ENCODE measurements at places on chromosomes 1 and 21. TPM values are rescaled to one million over a fixed set of nuclear protein-coding genes. Genes with fewer than 3 reads are reported as not detected.

DNA sequence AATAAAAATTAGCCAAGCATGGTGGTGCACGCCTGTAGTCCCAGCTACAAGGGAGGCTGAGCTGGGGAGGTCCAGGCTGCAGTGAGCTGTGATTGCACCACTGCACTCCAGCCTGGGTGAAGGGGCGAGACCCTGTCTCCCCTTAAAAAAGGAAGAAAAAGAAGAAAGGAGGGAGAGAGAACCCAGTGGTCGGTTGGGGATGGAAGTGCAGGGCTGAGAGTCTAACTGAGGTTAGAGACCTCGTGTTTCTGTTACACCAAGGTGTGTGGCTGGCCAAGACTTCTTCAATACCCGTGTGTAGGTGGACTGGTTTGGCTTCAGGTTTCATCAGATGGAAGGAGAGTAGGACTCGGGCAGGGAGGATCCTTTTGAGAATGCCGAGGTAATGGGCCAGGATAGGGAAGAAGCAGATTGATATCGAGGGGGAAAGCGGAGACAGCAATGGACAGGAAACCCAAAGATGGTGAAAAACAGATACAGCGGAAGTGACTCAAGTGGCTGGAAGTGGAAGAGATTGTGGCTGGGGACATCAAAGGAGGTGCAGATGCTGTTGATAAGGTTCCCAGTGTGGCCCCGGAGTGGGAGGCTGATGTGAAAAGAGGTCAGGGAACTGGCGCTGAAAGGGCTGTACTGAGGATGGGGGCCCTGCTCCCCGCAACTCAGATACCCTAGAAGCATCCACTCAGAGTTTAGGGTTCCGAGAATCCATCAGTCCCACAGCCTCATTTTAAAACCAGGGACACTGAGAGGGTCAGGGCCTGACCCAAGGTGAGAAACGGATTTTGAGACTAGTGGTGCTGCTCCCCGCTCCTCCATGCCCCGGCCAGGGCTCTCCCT lies 681 bp upstream of the UBXN10 start:
- DNase-seq = peak; percentile 78

GRCh38 chr1:244087611-244088010 lies 36.5 kb downstream of the ZBTB18 start:
- DNase-seq = no peak

DNA sequence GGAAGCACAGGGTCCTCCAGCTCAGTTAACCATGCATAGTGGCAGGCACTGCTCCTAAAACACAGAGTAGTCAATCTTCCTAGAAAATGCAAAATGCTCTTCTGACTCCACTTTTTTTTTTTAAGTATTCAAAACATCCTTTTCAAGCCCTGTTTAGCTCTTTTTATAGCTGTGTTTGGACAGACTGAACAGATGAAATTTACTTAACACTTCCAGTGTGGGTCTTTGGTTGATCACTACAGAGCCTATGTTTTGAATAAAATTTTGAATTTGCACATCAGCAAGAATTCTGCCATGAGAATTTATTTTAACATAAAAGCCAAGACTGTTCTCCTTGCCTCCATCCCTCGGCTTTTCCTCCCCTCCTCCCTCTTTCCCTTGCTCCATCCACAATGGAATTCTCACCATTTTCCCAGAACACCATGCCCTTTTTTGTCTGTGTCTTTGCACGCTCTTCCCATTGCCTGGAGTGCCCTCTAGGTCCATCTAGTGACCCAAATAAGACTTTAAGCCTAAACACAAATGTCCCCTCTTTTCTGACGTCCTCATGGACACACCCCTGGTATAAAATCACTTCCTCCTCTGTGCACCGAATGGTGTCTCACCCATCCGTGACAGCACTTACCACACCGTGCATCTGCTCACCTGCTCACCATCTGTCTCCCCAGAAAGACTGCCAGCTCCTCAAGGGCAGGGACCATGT lies 24.0 kb upstream of the CPT2 start:
- no peak for DNase-seq

DNA sequence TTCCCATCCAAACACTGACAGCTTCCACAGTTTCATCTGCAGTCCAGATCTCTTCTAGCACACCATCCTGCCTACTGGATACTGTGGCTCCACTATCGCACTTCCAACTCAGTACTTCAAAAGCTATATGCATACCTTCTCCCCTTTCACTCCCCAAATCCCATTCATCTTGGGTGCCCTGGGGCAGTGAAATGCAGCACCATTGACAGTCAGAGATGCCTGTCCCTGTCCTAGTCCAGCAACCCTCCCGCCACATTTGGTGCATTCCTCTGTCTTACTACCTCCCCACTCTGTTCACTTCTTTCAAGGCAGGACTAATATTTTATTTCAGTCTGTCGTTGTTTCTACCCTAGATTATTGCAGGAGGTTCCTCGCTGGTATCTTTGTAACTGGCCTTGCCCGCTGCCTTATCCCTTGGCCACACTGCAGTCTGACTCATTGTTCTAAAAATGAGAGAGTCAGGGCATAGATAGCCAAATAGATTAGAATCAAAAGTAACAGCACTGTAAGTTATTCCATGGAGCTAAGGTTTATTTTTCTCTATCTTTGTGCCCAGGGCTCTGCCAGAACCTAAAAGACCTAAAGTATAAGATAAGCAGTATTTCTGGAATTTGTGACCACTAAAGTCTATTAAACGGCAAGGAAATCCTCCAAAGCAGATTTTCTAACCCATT lies 96.7 kb downstream of the ESRRG start:
- DNase-seq = no peak

The ZMYND12 gene
- total RNA-seq = 0.96 TPM

DNA sequence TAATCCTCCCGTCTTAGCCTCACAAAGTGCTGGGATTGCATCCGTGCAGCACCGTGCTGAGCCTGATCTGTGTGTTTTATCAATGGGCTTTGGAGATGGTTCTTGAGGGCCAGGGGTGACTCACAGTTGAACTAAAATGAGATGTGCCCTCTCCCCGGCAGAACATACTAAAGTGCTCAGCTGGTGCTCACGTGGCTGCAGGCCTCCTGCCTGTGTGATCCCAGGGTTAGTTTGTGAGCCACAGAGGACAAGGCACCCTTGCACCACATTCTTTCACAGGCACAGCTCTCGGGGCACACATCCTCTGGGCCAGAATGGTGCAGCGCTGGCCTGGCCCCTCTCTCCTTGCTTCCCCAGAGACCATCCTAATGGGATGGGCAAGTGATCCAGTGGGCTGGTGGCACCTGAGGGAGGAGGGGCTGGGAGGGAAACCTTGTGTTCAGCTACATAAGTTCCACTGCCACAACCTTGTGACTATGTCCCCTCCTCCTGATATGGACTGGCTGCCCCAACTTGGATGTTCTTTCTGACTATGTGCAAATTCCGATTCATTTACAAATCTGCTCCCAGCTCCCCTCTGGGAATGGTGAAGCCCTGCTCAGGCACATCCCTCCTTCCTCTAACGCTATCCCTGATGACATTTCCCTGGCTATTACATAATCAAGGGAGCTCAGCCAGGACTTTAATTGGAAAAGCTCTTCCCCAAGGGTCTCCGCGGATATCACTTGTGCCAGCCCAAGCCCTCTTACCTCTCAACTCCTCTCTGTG lies 197.0 kb upstream of the EDN2 start:
- no peak for DNase-seq

GRCh38 chr1:201216395-201217085 lies 25.9 kb downstream of the IGFN1 start:
- DNase-seq = peak; percentile 8

The OLIG2 gene
- not detected for total RNA-seq

Data from activated CD4-positive, alpha-beta memory T cell treated with anti-CD3 and anti-CD28 coated beads, Interleukin-2, amount 10 ng/mL, durations not matched to agents 7 days and 5 days (primary cell).